ENCODE measurements at places on chromosomes 4 and X. TPM values are rescaled to one million over a fixed set of nuclear protein-coding genes. Genes with fewer than 3 reads are reported as not detected.

DNA sequence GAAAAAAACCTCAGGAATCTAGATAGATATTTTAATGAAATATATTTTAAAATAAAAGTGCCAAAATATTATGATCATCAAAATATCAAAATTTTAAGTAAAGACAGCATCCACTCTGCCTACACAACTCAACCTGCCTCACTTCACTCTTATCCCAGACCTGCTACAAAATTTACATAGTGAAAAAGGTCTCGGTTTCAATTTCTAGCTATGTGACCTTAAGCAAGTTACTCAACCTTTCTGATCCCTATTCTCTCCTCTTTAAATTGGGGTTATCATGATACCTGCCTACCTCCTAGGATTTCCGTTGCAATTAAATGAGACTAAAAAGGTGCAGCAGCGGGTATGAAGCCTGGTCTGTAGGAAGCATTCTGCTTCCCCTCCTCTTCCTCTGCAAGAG lies 72.9 kb downstream of the FAM114A1 start:
- no peak for DNase-seq

GRCh38 chr4:184816962-184817361 lies 8.8 kb downstream of the ACSL1 start:
- DNase-seq: no peak

DNA sequence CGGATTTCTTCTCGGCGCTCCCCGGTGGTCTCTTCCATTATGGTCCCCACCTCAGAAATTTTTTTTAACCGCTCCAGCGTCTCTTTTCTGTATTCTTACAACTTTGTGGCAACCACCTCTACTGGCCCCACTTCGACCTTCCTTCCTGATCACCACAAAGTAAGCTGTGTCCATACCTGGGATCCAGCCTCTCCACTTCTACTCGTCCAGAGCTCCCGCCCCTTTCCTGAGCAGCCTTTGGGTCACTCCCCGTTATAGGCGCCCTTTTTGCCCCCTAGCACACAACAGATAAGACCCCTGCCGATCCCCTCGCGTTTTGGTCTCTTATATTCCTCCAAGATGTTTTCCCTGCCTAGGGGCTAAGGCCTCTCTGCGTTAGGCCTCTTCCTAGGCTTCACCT lies 557 bp downstream of the PIGG start:
- no peak for DNase-seq

- DNase-seq: no peak
Measured at GRCh38 chr4:42416017-42416416, 18.7 kb downstream of the SHISA3 start.

- no peak for DNase-seq
Measured at GRCh38 chrX:112738347-112739033, 58.8 kb upstream of the LHFPL1 start.

DNA sequence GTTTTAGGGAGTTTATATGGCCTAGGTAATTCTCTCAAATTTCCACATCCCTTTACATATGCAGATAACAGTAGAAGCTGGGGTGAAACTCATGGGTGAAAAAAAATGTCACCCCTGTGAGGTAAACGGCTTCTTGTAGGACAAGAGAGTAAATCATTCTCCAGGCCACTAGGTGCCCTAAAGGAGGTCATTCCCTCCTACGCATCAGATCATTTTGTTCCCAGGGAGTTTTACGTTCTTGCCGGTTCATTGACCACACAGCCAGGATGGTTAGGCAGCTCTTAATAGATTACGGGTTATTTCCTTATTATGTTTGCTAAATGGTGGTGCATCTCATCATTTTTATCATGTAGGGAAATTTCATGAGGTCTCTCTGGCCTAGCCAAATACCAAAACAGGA lies 225.8 kb upstream of the NOCT start:
- DNase-seq: no peak

DNA sequence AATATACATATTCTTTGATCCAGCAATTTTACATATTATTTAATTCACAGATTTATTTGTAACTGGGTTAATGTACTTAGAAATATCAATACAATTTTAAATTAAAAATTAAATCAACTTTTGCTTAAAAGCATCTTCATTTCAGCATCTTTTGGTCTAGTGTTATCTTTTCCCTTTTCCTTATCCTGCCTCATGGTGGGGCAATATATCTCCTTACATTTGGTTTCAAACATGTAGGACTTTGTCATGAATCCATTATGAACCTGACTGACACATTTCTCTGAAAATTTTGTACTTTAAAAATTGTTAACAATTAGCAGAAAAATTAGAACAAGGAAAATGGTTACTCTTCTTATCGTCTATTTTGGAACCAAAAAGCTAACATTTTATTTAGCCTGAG lies 42.8 kb upstream of the ANK2 start:
- no peak for DNase-seq

DNA sequence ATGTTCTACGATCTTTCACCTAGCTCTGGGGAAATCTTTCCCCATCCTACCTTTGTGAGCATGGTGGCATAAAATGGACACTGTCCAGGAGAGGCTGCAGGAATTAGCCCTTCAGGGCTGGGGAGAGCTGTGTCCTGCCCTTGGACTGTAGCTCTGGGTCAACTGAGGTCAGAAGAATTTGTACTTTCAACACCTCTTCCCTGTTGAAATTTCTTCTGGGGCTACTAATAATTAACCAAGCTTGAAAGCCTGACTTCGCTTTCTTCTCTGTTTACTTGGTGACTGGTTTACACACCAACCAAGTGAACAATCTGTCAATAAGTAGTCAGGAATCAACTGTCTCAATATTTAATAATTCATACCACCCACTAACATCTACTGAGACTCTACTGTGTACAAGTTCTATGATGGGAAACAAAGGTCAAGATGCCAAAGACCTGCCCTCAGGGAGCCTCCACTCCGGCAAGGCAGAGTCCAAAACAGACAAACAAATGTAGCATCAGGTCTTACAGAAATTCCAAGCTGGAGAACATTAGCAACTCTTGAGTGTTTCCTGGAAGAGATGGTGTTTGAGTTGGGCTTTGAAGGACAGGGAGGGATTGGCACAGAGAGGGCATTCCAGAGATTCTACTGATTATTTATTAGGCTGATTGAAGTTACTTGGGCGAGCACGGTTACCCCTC lies 113.1 kb downstream of the ENPP6 start:
- DNase-seq: no peak

DNA sequence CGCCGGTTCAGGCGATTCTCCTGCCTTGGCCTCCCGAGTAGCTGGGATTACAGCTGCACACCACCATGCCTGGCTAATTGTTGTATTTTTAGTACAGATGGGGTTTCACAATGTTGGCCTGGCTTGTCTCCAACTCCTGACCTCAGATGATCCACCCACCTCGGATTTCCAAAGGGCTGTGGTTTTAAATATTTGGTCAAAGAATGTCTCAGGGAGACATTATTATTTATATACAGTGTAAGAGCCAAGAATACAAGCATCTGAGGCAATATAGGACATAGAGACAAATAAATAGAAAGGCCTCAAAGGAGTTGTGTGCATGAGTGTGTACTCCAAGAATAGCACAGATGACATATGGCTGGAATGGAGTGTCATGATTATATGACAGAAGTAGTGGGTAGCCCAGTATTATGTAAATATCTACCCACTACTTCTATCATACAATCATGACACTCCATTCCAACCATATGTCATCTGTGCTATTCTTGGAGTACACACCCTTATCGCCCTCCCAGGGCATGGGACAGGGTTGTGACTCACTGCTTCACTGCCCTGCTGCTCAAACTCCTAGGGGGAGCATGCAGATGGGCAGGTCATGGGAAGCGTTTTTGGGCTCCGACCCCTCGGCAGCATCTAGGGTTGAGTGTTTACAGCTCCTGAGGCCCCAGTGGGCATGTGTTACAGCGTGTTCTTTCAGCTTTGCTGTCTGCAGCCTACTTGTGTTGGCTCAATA lies 1649.8 kb upstream of the PCDH10 start:
- no peak for DNase-seq

- no peak for DNase-seq
Measured at GRCh38 chrX:12979616-12980015, 4.7 kb downstream of the TMSB4X start.

DNA sequence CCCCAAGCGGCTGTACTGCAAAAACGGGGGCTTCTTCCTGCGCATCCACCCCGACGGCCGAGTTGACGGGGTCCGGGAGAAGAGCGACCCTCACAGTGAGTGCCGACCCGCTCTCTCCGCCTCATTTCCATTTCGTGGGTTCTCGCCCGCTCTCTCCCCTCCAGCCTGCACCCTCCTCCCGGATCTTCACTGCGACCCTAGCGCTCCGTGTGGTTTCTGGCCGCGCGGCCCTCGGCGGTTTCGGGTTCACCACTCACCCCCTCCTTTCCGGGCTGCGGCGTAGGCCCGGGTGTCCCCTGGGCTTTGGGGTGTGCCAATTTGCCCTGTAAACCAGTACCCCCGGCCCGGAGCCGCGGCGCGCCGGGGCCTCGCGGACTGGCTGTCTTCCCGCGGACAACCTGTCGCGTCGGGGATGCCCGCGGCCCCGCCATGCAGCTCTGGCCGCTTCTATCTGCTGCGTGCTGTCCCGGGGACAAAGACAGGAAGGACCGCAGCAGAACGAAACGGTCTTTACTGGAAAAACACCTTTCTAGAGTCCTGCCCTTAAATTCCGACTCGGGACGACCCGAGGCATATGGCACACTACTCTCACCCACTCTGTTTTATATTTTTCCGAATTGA lies 737 bp downstream of the FGF2 start:
- DNase-seq: peak; percentile 66

GRCh38 chrX:39519030-39519488 lies 578.7 kb downstream of the BCOR start:
- no peak for DNase-seq

DNA sequence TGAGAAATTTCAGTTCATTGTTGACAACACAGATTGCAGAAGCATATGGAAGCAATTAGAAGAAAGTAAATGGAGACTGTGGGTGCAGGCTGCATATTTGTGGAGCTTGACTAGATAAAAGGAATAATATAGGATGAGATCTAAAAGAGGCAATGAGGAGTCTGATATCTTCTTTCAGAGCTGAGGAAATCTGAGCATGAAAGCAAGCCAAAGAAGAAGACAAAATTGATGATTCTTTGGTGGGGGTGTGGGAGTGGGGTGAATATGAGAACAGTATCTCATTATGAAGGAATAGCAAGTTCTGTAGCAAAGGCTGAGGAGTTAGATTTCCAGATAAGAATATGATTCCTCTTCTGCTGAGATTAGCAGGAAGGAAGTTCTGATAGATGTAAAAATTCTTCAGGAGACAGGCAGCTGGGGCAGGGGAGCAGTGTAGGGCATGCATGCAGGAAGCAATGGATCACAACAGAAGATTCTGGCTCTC lies 6.1 kb upstream of the PDHA2 start:
- no peak for DNase-seq

RPGR gene
- 18.0 TPM for total RNA-seq

AP1AR gene
- 16.6 TPM for total RNA-seq

EFHC2 gene
- 0.17 TPM for total RNA-seq
